ENCODE measurements at places on chromosomes 2 and 18.

DNA sequence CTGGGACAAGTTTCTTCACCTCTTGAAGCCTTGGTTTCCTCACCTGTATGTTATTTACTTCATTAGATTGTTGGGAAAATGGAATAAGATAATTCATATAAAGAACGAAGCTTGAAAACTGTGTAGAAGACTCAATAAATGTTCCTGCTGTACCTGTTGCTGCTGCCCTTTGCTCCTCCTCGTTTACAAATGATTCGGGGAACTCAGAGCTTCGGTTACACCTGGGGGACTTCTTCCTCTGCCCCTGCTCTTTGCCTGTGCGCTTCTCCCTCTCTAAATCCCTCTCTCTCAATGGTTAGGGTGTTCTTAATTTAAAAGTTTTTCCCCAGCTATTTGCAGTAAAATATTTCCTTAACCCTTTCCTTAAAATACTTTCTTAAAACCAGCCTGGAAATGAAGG, 3.3 kb upstream of the RMDN2 start:
- DNase-seq: no peak

DNA sequence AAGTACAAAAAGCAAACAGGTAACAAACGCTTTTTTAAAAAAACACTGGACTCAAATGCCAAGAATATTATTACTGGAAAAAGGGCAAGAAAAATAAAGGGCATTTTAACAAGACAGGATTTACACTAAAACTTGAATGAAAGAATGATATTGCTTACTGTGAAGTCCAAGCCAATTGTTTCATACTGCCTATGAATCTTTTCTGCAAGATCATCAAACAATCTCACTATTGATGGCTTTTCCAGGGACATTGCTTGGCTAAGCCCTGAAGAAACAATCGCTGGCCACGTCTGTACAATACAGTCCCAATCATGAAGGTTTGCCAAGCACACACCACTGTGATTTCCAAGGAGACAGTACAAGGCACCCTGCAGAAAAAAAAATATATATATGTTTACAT, 41.4 kb upstream of the GPR75 start:
- DNase-seq: no peak

DNA sequence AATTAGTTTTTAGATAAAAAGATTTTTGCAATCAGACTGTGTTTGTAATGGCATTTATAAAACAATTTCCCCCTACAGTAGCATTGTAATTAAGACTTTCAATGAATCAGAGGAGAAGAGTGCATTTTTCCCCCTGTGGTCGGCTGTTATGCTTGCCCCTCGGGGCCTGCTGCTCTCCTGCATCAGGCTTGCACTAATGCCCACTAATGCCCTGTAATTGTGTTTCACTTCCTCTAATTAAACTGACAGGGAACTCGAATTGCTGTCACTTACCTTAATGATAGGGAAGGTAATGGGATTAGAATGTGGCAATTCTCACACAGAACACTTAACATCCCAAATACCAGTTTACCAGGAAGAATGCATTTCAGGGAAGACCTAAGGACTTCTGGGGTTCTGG, 61.2 kb upstream of the LRRTM1 start:
- no peak for DNase-seq

DNA sequence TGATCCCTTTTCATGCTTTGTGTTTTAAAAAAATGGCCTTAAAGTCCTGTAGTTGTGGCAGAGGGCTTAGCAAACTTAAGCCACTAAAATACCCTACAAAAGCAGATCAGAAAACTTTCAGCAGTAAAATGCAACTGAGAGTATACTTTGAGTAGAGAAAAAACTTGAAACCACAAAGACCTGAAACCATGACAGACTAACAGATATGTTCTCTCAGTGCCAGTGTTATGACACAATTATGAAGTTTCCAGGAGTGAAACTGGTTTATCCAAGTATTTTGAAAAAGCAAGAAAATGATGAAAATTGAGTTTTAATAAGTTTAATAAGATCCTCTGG, 74.5 kb downstream of the SPRED2 start:
- no peak for DNase-seq

DNA sequence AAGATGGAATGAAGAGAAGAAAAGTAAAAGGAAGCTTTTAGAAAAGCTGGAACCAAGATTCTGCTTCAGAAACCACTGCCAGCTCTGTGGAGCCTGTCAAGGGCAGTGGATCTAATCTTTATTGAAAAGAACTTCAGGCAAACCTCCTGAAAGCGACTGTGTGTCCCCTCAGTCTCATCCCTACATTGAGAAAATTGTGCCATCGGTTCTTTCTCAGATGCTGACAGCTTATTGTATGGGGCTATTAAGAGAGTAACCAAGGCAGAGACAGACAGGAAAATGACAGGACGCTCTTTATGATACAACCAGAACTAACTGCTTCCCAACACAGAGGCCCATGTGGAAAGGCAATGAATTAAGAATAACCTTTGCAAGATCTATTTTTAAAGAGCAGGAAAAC, 763.2 kb upstream of the CHAC2 start:
- no peak for DNase-seq

DNA sequence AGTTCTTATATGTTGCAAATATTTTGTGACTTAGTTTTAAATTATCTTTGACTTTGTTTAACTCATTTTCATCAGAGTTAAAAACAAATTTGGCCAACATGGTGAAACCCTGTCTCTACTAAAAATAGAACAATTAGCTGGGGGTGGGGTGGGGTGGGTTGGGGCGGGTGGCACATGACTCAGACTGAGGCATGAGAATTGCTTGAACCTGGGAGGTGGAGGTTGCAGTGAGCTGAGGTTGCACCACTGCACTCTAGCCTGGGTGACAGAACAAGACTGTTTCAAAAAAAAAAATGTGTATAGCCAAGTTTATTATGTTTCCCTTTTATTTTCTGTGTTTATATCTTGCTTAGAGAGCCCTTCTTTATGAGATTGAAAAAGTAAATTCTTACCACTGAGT, 14.2 kb upstream of the LIPG start:
- no peak for DNase-seq
